Spleen (tissue), 13 donors: ENCODE measurements at places on chromosomes 6 and 20.

DNA sequence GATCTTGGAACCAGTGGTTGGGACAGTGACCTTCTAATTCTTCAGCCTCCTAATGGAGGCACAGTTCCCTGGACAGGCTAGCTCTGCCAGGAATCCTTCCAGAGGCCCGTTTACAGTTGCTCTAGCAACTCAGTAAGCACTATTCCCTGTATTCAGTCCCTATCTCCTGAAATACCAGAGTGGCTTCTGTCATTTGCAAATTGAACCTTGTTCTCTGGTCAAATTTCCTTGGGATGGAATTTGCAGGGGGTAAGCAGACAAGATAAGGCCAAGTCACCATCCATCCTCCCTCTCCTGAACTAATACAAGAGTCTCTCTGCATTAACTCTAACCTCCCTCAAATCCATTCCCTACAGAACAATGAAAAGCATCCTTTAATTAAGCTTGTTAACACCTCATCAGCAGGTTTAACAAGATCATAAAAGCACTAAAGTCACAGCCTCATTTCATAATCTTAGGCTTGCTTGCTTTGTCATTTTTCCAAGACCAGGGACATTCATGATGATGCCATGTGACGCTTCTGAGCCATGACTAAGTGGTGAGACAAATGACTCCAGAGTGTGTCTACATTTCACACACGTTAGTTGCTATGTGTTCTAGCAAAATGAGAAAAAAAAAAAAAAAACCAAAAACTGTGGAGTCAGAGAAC lies 37.1 kb downstream of the SLC22A23 start:
- DNase-seq = no peak

GRCh38 chr20:36271639-36272546 lies 34.2 kb upstream of the DLGAP4 start:
- DNase-seq = no peak

DNA sequence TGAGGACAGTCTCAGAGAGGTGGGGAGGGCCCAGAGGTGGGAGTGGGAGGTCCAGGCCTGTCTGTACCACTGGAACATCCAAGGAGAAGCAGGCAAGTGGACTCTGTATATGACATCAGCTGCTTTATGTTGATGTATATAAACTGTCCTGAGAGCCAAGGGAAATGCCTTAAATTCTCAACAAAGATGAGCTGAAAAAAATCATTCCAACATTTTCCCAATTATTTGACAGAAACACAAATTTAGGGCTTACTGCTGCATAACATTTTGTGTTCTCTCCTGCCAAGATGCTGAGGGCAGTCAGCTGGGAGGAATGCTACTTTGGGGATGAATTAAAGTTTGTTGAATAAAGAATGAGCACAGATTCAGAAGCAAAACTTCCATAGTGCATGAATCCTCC lies 52.8 kb downstream of the FOXC1 start:
- DNase-seq = no peak

DNA sequence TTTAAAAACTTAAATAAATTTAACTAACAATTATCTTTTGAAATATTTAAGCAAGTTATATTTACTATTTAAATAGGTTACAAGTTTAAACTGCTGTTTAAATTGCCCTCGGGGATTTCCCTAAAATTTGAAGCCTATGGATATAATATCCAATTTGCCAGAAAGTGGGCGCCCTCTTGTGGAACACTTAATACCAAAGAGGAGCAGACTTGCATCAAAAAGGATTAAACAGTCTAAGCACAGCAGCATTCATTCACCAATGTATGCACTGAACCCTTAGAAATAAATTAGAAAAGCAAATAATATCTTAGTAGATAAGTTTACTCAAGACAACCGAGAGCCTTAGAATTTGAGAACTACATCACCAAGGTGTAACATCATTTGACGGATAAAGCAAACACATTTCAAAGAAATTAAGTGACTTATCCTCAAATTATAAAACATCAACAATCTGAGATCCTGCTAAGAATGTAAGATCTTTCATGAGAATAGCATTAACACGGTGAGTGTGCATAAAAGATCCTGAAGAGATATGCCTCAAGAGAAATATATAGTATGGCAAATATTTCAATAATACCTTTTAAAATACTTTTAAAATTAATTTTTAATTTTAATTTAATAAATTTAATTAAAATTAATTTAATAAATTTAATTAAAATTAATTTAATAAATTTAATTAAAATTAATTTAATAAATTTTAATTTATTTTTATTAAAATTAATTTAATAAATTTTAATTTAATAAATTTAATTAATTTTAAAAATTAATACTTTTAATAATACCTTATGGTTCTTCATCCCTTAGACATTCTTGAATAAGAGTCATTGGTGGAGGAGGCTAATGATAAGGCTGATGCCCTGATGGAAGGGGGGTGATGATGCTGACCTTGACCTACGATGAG lies 11.5 kb upstream of the MEP1A start:
- no peak for DNase-seq

- peak; percentile 54 for DNase-seq
Observed at GRCh38 chr6:71585472-71585871, 296.9 kb downstream of the OGFRL1 start.

DNA sequence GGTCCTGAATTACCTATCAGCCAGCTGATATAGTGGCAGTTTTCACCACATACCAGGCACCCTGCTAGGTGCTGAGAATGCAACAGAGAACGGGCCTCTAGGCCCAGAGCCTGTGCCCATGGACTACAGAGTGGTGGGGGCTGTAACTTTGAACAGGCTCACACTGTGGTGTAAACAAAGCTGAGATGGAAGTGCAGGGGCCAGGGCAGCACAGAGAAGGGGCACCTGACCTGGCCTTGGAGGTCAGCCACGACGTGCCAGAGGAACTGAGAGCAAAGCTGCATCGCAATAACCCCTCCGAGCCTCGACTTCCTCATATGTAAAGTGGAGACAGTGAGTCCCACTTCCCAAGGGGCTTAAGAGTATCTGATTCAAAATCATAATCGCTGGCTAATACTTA lies 105.8 kb downstream of the MAFB start:
- no peak for DNase-seq

GRCh38 chr6:34484899-34485298 lies 19.0 kb downstream of the PACSIN1 start:
- DNase-seq = peak; percentile 62

DNA sequence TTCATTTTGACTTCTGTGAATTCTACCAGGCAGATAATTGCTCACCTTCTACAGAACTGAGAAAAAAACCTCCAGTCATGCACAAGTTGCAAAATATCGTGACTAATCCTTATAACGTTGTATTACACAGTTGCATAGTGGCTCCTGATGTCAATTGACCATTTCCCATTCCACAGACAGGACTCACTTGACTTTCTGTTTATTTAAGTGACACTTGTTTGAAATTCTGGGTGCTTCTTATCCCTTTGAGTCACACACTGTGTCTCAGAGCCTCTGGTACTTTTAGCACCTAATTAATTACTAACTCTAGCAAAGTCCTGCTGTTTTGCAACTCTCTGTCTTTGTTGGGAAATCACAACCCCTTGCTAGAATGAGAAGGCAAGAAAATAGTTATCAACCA lies 16.2 kb upstream of the RSPO3 start:
- no peak for DNase-seq

DNA sequence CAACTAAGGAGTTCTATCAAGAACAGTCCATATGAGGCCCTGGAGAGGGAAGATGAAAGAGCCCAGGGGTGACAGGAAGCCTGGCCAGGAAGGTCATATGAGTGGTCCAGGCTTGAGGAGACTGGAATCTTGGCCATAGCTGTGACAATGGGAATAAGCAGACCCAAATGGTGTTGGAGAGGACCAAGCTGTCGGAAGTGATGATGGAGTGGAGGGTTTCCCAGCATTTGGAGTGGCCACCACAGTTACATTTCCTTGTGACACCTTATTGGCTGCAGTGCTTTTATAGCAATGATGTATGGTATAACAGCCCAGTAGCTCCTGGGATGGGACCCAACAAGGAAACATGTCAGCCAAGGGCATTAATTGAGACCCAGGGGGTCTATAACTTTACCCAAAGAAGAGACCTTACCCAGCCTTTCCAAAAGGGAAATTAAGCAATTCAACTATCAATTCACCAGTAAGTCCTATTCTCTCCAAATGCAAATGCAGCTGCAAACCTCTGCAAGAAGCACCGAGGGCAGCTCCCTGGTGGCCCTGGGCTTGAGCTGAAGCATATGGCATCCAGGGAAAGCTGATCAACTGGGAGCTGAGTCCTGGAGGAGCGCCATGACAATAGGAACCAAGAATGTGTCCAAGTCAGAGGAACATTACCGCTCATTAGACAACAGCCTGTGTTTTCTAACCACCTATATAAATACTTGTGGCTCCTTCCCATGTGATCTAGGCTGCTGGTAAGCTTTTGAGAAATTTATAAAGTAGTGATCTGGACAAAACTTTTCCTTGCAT lies 219.4 kb downstream of the SOD2 start:
- no peak for DNase-seq

- no peak for DNase-seq
Observed at GRCh38 chr20:3930265-3931206, 41.3 kb downstream of the PANK2 start.

DNA sequence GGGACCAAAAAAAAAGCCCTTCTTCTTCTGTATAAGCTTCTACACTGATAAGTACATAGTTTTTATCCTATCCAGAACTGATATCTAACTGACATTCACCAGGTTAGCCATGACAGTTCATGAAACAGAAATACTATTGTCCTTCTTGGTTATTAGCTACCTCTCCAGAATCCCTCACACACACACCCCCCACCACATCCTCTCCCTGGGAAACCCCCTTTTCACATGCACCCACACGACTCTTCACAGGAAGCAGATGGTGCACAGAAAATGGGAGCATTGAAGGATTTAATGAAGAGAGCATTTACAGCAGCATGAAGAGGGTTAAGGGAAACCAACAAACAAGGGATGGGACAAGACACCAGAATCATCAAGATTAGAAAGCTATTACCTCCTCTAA lies 88.9 kb downstream of the FHL5 start:
- no peak for DNase-seq

DNA sequence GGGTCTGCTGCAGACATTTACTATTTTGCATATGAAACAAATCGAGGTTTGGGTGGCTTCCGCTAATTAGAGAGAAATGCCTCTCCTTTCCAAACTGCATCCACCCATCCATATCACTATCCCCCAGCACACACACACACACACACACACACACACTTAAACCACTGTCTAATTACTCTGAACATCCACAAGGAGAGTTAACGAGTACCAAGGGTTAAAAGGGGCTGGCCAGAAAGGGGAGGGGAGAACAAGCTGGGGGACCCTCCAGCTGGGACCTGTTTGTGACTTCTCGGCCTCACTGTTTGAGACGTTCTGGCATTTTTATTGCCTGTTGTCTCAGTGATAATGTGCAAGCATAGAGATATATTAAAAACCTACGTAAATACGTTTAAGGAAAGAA lies 261.2 kb downstream of the FOXC1 start:
- no peak for DNase-seq

DNA sequence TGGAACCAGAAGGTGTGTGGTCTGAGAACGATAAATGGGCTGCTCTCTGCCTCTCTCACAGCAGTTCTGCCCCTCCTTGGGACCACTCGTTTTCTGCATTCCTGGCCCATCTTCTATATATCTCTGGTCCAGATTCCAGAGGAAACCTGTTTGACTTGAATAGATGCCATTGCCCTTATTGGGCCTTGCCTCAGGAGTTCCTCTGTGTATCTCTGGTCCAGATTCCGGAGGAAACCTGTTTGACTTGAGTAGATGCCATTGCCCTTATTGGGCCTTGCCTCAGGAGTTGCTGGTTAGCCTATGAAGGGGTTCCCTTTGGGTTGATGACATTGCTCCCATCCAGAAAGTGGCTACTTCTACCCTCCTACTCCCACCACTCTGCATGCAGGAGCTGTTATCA lies 189.4 kb downstream of the SLC16A10 start:
- DNase-seq = no peak

GRCh38 chr6:77366798-77367197 lies 96.5 kb downstream of the HTR1B start:
- no peak for DNase-seq

DNA sequence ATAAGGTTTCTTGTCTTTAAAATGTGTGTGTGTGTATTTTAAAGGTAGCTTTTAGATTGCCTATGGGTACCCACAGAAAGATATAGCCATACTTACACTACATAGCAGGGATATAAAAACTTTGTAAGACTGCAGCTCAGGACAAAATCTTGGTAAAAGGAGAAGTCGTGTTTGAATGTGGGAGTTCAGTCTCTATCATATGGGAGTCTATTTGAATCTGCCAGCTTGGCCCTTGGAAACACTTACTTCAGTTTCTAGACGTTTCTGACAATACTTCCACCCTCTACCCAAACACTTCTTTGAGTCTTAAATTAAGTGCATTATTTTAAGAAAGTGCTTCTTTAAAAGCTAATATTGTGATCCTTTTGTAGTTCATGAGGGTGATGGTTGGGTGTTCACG lies 155.7 kb downstream of the CARMIL1 start:
- DNase-seq = no peak

GRCh38 chr6:109073344-109074132 lies 21.1 kb downstream of the SESN1 start:
- no peak for DNase-seq

- no peak for DNase-seq
Observed at GRCh38 chr6:157865249-157865648, 42.2 kb downstream of the SNX9 start.
